ENCODE measurements at places on chromosomes 3 and 15.
A peak's percentile ranks its signal among the peaks of the same experiment; 100 is the strongest.

DNA sequence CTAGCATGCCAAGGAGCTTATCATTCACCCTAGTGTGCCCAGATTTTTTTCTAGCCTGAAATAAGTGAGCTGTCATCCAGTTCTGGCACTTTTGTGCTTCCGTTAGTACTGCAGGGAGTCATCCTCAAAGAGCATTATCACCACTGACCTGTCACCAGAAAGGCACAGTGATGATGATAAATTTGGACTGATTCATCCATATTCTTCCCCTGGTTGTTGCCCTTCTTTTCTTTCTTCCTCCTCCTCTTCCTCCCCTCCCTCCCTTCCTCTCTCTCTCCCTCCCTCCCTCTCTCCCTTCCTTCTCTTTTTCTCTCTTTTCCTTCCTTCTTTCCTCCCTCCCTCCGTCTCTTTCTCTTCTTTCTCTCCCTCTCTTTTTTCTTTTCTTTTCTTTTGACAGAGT is 21.3 kb downstream of the SLC35G2 start:
- peak; percentile 19 for DNase-seq

GRCh38 chr15:37166402-37166801 is 66.1 kb upstream of the MEIS2 start:
- no peak for DNase-seq

DNA sequence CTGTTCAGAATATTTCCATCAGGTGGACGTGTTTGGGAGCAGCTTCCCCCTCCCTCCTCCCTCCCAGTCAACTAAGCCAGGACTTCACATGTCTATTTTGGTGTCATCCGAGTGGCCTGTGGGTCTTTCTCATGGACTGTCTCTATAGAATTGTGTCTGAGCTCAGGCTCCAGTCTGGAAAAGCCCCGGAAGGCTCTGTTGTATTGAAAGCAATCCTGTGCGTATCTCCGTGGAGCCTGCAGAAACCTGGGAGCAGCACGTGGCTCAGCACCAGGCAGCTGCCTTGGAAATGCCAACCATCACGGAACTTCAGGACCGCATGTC is 25.2 kb downstream of the COLQ start:
- DNase-seq = no peak

DNA sequence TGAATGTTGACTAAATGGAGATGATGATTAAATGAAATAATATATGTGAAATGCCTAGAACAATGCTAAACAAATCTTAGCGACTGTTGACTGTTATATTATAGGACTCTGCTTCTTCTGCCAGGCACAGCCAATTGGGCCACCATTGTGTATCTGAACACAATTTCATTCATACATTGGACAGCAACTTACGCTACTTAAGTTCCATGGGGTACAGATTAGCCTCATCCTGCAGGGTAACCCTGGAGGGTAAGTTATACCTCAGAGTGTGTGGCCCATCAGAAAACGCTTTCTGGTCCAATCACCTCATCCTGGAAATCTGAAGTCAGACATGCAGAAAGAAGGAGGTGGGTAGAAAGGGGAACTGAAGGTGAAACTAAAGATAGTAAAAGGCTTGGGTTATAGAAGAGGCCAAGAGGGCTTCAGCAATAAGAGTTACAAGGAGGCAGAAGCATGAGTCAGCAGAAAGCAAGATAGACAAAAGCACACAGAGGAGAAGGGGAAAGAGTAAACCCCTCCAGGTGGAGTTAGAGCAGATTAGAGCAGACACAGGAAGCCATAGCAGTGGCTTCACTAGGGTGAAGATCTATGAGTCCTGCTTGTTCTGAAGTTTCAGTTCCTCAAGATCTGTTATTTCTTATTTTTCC is 119.3 kb upstream of the SLC24A5 start:
- no peak for DNase-seq

GRCh38 chr3:177197727-177198460 is 612 bp upstream of the TBL1XR1 start:
- DNase-seq = no peak

DNA sequence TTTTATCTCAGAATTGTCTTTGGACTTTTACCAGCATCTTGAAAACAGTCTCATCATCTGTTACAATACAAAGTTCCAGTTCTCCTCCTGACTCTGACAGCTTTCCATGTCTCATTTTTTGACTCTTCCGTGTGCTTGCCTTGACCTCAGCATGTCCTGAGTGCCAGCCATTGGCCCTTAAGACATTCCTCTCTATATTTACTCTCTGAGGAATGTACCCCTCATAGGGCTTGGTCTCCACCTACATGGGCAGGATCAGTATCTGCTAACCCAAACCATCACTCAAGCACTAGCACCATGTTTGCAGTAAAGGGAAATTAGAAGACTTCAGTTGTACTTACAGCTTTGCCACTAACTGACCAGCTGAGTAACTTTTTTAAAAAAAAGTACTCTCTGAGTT is 16.2 kb downstream of the ANKUB1 start:
- no peak for DNase-seq

DNA sequence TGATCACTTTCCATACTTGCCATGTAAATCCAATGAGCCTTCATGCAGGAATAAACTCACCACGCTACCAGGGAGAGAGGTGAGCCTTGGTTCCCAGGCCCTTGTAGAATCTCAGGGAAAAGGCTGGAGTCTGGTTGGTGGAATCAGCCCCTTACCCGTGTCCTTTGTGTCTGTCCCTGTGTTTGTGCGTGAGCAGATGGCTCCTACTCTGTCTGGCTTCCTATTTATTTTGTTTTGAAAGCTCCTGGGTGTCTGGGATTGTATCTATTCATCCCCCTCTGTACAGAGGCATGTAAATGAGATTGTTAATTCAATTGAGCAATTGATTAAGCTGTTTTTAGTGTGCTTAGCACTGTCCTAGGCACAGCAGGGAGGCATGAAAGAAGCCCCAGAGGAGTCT is 278.1 kb downstream of the THSD4 start:
- DNase-seq = no peak

- peak; percentile 37 for DNase-seq
Measured at GRCh38 chr3:51099794-51100535, 285.1 kb upstream of the MANF start.

GRCh38 chr15:24955531-24955921 is 739 bp downstream of the SNRPN start:
- no peak for DNase-seq

DNA sequence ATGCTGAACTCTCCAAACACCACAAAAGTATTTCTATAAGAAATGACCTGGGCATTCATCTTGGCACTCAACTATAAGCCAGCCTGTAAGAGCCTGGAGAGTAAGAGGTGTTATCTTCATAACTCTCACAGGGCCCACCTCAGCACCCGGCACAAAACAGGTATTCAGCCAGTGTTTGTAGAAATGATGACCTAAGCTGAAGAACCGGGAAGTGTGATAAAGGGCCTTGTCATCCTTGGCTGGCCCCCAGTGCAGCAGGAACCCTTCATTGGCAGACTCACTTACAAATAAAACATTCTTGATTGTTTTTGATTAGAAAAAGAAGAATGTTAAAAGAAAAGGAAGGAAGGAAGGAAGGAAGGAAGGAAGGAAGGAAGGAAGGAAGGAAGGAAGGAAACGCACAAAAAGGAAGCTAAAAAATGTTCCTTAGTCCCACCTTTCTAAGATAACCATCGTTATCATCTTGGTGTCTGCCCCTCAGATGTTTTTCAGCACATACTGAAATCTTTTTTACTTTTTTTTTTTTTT is 52.1 kb downstream of the DAPK2 start:
- DNase-seq = no peak

GRCh38 chr3:182527745-182528144 is 265.6 kb upstream of the ATP11B start:
- peak; percentile 14 for DNase-seq

DNA sequence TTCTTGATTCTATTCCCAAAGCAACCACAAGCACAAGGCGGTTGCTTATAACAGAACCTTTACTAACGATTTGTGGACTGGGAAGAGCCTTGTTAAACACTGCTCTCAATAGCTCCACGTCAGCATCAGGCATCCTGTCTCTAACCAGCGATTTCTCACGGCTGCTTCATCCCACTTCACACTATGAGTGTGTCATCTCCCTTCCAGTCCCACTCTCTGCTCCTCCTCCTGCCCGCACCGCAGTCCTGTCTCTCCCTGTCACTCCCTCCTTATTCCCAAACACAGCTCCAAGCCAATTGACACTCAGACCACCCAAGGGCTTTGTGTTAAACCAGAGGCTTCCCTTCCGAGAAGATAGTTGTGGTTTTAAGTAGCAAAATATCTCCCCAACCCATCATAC is 94.8 kb downstream of the ABHD5 start:
- DNase-seq = peak; percentile 68

- DNase-seq = no peak
Measured at GRCh38 chr3:13023971-13024764, 49.1 kb downstream of the IQSEC1 start.

- no peak for DNase-seq
Measured at GRCh38 chr3:55207744-55208143, 279.4 kb downstream of the WNT5A start.

- no peak for DNase-seq
Measured at GRCh38 chr15:60871152-60871551, 357.9 kb downstream of the RORA start.

GRCh38 chr3:26719134-26719533 is 96.6 kb downstream of the LRRC3B start:
- no peak for DNase-seq

GRCh38 chr3:24264748-24265158 is 229.9 kb downstream of the THRB start:
- DNase-seq = peak; percentile 54

DNA sequence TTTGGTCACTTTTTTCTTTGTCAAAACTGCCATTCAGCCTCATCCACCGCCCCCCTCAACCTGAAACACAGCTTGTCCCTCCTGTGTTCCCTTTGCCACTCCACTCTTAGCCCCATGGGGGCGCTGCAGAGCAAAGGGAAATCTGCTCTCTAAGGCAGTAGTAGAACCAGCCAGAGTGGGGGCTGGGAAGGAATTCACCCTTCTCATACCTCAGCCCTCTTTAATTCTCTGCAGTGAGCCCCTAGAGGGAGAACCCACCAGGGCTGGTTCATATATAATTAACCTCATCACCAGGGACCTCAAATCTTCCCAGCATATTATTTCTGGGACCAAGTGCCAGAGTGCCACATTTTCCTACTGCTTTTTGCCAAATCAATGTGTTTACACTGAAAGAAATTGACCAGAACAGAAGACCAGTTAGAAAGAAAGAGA is 2.8 kb upstream of the BCL6 start:
- DNase-seq = peak; percentile 88

DNA sequence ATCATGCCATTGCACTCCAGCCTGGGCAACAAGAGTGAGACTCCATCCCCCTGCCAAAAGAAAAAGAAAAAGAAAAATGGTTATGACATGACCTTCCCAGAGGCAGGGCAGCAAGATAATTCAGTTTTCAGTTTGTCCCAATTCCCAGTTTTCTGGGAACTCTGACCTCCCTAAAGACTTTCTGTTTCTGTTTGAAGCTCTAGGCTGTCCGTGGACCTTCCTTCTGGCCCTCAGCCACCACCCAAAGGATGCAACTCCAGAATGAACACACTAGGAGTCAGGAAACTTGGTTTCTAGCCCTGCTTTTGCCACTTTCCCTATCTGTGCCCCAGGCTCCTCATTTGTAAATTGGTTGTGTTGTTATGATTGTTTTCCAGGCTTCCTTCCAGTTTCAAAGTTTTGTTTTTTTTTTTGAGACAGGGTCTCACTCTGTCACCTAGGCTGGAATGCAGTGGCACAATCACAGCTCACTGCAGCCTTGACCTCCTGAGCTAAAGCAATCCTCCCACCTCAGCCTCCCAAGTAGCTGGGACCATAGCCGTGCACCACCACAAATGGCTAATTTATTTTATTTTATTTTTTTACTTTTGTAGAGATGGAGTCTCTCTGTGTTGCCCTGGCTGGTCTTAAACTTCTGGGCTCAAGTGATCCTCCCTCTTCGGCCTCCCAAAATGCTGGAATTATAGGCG is 68.6 kb downstream of the CDC25A start:
- peak; percentile 18 for DNase-seq

DNA sequence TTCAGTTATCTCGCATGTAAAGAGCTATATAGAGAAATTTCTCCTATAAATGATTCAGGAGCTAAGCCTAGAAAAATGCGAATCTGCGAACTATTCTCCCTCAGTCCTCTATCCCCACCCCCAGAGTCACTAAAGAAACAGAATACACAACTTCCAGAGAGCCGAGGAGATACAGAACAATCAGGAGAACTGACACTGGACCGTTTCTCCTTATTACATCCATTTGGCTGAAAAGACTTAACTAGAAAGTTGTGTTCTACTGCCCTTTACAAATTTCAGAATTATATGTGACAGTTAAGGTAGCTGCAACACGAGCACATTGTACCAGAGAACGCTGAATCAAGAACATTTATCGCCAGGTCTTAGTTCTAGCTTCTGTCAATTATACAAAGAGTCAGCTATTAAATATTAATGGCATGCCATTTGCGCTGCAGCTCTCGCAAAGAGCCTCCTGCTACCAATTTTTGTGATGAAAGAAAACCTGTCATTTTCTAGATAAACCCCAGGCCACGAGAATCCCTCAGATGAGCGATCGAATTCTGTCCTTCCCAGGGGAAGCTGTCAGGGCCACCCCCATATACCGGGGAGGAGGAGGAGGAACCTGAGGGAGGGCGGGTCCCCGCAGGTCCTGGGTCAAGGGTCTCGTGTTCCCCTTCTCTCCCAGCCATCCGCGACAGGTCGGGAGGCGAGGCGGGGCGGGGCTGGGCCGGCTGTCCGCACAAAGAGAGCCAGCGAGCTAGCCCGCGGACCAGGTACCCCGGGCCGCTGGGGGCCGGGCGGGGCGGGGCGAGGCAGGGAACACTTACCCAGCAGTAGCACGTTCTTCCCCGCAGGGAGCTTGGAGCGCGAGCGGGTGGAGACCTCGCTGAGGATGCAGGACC is 878 bp downstream of the DYNC1LI1 start:
- DNase-seq = peak; percentile 46

DNA sequence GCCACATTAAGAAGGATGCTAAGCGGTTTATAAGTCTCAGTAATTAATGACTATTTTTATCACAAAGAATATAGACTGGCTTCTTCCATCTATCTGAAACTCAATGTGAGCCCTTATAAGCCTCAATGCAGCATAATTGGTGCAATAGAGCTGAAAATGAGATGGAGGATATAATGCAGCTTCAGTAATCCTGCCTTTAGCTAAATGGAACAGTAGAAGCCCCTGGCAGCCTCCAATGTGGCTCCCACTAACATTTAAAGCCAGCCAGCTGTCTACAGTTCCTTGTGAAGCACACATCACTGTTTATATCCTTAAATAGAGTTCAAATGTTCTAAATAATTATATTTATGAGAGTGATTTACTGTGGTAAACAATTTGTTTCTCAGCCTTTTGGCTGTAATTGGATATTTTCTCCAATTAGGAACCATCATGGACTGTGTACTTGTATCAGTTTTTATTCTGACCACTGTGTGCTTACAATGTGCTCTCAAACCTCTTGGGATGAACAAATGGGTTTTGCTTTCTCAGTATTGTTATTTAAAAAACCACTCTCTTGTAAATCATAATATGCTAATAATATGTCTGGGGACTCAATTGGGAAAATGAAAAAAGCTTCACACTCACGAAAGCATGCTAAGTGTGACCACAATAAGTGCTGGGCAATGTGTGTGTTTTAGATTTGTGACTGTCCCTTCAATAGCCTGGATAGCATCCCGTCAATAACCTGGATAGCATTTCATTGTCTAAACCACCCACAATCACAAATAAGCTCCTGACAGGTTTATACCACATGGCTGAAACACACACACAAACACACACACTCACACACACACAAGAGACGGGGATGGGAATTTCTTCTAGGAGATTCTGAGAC is 366.6 kb downstream of the GBE1 start:
- DNase-seq = no peak
